ENCODE measurements at places on chromosomes 5 and 9.

- no peak for DNase-seq
These were observed 86.7 kb upstream of the SLC30A5 start for GRCh38 chr5:69007163-69007562.

DNA sequence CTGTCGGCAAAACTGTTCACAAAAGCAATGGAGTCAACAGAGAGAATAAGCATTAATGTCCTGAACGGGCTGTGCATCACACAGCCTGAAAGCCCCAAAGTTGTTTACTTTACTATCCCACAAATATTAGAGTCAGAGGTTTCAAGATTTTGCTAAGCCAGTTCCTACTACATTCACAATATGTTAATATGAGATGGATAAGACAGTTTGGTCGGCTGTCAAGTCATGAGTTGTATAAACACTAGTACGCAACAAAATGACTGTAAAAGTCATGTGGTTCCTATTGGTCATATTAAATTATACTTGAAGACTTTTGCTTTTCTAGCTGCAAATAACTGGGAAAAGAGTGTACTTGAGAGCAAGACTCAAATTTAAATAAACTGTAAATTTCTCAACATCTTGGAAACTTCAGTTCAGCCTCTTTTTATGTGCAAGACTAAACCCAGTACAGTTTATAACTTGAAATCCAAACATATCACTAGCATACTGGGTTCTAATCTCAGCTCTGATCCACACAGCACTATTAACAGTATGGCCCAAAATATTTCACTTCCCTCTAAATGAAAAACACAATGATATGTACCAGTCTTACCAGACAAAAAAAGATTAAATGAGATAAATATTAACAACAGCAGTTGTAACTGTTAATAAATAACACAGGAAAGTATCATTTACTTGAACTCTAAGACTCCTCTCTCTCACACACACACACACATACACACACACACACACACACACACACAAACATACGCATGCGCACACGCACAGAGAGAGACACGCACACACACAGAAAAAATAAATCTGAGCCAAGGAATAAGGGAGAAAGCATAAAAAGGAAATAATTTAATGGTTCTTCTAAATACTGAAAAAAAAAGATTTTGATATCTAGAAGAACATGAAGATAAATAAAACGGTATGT is 33.1 kb downstream of the FANCC start:
- no peak for DNase-seq

DNA sequence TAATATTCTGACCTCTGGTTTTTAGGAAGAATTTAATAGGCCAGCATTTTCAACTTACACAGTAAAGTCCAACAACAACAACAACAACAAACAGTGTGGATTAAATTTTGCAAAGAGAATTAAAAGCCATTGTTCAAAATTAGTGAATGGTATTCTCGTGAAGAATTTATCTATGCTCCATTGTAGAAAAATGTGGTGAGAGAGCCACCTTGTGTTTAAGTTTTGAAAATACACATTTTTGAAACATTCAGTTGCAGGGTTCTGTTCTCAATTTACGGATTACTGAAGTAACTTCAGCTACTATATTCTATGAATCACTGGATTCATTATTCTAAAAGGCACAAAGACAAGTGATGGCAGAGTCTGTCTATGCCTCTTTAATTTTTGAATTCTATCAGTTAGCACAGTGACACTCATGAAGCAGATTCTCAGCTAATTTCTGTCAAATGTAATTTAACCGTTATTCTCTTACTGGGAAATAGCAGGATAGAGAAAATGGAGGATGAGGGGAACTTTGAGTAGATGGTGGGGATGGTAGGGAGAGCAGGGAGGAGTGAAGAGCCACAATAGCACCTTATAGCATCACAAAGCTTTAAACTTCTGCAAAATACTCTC is 11.0 kb downstream of the CCDC152 start:
- DNase-seq: no peak

- DNase-seq: no peak
These were observed 64.2 kb upstream of the STK32A start for GRCh38 chr5:147170603-147171002.

- no peak for DNase-seq
These were observed 5.0 kb upstream of the PTPDC1 start for GRCh38 chr9:94079236-94079635.

DNA sequence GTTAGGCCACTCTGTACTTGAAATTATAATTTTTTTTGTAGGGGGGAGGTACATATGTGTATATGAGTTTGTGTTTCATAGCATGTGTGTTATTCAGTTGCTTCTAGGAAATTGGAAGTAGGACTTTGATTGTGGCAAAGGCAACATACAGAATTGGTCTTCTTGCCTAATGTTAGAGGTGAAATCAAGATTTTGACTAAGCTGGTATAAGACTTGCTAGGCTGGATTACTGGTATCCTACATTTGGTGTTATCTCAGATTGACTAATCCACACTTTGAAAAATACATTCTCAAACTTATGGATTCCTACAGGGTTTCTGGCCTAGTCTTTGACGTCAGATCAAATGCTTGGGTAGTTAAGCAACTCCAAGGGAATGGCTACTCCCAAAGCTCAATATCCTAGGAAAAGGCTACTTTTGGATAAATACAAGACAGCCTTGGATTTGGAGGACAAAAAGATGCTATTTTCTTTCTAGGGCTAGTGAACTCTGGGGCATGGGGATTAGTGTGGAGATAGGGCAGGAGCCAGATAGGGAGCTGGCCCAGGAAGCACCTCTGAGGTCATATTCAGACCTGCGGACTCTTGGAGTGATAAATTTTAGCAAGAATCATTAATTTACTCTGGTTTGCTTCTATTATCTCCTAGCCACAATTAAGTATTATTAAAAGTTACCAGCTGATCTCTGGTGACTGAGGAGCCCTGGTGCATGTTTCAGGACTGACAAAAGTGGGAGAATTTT is 144.0 kb upstream of the RPS23 start:
- no peak for DNase-seq

DNA sequence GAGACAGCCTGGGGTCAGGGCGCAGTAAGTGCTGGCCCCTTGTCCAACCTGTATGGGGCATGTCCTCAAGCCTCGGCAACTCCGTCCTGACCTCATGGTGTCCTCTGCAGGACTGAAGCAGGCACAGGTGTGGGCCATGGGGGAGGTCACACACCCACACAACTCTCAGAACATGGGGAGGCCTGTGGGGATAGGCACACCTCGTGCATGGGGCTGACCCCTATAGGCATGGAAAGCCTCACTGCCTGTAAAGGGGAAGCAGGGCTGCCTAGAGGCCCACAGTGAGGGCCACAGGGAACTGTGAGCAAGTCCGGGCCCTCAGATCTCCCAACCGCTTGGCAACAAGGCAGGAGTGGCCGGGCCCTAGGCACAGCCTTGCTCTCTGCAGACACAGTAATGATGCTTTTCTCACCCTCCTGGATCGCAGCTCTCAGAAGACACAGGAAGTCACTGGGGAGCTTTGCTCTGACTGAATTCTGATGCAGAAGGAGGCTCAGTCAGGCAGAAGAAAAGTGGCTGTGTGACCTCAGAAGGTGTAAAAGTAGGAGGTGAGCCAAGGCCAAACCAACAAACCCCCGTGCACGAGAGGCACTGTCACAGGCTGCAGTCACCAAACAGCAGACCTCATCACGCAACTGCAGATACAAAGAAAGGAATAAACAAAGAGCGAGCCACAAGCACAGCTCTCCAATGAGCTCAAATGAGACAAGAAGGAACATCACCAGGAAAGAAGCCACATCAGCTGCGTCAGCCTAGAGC is 5.4 kb downstream of the IPPK start:
- DNase-seq: peak; percentile 62

GRCh38 chr5:67090593-67090992 is 106.0 kb downstream of the CD180 start:
- DNase-seq: no peak

DNA sequence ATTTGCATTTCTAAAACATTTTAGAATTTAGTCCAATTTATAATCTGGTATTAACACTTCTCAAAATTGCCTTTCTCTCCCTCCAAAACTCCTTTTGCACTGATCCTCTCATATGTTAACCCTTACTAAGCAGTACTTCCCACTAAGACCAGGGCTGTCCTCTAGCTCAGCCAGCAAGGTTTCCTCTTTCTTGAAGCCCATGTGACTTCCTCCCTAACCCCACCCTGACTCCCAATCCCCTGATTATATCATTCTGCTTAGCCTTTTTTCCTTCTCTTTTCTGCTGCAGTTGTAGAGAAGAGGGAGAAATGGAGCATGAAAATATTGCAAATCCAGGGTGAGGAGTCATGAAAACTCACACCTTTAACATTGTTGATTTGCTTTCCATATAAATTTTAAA is 241.7 kb downstream of the MCTP1 start:
- no peak for DNase-seq

- peak; percentile 94 for DNase-seq
These were observed 166.8 kb downstream of the ARHGEF28 start for GRCh38 chr5:73792687-73793320.

DNA sequence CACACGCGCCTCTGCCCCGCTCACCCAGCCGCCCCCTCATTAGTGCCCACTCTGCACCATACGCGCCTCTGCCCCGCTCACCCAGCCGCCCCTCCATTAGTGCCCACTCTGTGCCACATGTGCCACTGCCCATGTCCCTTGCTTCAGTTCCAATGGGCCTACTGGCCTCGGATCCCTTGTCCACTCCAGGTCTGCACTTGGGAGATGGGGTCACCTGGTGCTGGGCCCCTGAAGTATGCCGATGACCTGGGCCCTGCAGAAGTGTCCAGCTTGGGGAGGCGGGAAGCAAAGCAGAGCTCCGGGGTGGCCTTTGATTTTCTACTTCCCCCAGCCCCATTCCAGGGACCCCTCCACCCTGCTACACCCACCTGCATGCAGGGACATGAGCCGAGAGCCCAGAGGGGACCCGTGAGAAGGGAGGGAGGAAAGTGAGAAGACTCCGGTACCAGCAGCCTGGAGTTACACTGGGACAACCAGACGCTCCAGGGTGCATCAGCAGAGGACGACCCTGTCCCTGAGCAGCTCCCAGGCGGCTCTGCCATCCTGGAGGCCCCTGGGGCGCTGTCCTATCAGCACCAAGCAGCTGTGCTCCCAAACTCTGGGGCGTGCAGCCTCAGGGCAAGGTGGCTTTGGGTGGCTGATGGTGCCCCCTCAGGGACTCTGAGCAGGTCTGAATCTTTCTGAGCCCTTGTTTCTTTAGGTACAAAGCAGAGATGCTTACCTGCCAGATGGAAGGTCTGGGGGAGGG is 140.8 kb downstream of the RXRA start:
- peak; percentile 65 for DNase-seq

GRCh38 chr5:14212838-14213237 is 69.7 kb downstream of the TRIO start:
- no peak for DNase-seq

- no peak for DNase-seq
These were observed 58.8 kb downstream of the FAM78A start for GRCh38 chr9:131217331-131218031.

DNA sequence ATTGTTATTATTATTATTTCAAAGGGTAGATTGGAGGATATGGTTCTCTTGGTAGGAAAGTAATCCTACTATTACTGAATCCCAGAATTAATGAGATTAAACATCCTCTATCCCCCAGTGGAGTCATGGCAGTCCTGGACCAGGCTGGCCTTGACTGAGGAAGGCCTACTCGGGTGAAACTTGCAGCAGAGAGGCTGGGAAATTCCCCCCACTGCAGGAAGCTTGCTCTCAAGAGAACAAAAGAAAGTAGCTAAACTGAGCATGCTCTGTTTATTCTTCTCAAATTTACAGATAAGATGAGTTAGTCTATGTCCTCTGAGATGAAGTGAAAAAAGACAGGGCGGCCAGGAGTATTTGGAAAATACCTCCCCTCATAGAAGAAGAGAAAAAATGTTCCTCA is 233.9 kb upstream of the RPS23 start:
- no peak for DNase-seq

DNA sequence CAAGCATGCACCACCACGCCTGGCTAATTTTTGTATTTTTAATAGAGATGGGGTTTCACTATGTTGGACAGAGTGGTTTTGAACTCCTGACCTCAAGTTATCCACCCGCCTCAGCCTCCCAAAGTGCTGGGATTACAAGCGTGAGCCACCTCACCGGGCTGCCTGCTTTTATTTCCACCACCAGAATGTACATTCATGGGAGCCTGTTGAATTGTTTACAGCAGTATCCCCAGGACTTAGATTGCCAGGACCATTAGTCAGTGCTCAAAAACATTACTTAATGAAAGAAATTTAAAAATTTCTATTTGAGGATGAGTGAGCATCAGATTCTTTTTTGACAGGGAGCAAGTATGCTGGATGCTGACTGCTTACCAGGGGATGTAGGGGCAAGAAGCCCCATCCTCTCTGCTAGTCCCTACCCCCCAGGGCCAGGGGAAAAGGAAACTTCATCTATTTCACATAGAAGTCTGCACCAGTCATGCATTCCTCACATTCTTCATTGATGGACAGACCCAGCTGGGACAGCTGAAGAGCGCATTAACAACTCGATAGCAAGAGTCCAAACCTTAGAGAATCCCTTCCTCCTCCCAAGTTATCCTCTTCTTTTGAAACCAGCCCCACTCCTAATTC is 10.3 kb upstream of the RGMB start:
- peak; percentile 83 for DNase-seq

DNA sequence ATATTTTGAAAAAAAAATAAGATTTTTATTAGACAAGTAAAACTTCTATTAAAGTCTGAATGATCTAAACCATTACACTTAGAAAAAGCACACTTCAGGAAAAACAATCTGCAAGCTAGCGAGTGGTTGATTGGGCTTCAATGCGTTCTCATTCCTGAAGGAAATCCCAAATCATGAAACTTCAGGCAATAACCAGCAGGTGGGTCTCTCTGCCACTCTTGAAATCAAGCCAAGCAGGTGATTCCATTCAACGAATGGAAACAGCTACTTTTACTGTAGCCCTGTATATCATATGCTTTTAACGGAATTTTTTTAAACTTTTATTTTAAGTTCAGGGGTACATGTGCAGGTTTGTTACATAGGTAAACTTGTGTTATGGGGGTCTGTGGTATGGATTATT is 234.5 kb upstream of the TRPM3 start:
- peak; percentile 61 for DNase-seq

DNA sequence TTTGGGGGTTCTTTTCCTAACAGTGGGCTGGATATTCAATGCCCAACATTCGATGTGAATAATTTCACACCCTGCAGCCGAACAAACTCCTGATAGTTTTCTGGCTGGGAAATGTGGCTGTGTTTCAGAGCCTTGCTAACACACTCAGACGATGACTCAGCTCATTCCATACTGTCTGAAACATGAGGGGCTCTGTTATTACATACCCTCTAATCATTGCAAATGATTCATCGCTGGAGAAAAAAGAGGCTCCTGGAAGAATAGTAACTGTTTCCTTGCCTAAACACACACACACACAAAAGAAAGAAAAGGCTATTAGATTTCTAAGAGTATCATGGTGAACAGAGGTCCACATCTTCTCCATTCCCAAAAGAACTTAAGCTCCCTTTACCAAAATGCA is 75.8 kb downstream of the OXCT1 start:
- DNase-seq: no peak

Data from endodermal cell (in vitro differentiated cells).